ENCODE measurements at places on chromosomes 12 and 14.
A peak's percentile ranks its signal among the peaks of the same experiment; 100 is the strongest.

DNA sequence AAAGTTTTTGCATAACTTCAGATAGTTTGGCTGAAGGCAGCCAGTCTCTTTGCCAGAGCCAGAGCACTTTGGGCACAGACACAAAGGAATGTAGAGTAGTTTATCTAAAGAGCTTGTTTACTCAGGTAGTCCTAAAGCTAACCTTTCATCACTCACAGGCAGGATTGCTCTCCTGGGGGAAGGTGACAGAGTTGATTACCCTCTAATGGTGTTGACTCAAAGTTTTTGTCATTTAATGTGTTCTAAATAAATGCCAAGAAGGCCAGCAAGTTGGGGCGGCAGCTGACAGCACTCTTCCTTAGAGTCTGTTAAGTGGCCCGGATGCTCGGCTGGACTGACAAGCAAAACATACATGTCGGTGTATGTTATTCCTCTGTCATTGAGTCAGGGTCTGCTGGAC, 9.3 kb upstream of the TAS2R46 start:
- no peak for DNase-seq

DNA sequence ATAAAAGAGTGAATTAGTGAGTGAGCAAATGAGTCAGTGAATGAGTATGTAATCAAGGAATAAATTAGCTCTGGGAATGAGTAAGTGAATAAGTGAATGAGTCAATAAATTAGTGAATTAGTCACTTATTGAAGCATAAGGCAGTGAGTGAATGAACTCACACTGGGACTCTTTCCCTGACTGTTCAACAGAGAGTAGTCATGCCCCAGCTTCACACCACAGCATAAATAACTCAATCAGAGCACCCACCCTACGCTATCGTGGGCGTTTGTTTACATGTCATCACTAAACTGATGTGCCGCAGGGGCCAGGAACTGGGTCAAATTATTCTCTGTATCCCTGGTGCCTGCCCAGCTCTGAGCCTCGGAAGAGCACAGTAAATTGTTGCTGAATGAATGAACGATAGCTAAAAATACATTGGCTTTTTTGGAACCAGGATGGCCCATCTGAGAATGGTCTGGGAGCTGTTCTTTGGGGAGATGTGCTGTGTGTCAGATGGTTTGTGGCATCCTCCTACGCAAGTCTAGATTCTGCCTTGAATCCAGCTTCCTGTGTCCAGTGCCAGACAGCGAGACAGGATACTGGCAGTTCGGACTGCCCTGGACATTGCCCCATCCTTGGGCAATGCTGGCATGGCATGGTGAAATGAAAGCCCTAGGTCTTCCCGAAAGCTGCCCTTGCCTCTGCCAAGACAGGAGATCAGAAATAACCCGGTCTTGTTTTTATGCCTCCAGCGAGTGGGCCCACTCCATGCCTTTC, 98.0 kb upstream of the RTL1 start:
- DNase-seq: no peak

- no peak for DNase-seq
Observed at GRCh38 chr12:93741659-93742109, 64.5 kb downstream of the CRADD start.

GRCh38 chr14:81453166-81453766, 53.1 kb upstream of the STON2 start:
- DNase-seq: peak; percentile 20

- peak; percentile 3 for DNase-seq
Observed at GRCh38 chr14:94423453-94424056, 29.0 kb downstream of the SERPINA11 start.

GRCh38 chr12:121793440-121793837, at the start of gene RHOF:
Gene RHOF, minus strand, starts transcription at chr12:121793688. Its CDS starts 55 bp downstream, at chr12:121793633.
- no peak for DNase-seq

DNA sequence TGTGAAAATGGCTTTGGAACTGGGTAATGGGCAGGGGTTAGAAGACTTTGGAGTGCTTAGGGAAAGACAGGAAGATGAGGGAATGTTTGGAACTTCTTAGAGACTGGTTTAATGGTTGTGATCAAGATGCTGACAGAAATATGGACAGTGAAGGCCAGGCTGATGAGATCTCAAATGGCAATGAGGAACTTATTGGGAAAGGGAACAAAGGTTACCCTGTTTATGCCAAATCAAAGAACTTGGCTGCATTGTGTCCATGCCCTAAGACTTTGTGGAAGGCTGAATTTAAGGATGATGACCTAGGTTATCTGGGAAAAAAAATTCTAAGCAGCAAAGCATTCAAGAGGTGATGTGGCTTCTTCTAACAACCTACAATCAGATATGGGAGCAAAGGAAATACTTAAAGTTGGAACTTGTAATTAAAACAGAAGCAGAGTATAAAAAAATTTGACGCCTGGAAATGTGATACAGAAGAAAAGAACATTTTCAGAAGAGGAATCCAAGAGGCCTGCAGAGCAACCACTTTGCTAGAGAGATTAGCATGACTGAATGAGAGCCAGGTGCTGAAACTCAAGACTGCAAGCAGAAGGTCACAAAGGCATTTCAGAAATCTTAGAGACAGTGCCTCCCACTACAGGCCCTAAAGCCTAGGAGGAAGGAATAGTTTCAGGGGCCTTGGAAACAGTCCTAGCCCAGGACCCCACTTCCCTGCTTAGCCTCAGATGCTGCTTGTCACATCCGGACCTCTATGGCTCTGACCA, 65.6 kb upstream of the FLRT2 start:
- no peak for DNase-seq

DNA sequence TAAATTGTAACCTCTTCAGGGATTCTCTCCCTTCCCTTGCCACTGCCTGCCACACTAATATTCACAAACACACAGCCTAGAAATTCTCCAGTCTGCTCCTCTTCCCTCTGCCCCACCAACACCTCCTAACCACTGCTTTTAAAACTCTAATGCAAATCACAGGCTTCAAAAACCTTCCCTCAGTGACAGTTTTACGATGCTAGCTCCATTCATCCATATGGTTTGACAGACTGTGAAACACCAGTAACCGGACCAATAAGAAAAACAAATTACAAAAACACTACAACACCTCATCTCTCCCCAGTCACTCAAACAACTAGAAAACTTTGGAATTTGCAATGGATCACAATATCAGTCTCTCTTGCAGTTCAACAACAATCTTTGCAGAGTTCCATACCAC, 5.7 kb downstream of the DPF3 start:
- no peak for DNase-seq

DNA sequence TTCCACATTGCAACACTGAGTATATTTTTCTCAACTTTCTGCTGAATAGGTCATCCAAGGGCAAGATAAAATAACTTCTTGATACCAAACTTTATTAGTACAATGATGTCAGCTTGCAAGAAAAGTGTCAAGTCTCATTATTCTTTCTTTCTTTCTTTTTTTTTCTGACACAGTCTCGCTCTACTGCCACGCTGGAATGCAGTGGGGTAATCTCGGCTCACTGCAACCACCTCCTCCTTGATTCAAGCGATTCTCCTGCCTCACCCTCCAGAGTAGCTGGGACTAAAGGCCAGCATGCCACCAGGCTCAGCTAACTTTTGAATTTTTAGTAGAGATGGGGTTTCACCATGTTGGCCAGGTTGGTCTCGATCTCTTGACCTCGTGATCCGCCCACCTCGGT, 523.4 kb downstream of the FSCB start:
- DNase-seq: no peak

- DNase-seq: no peak
Observed at GRCh38 chr14:101335061-101335661, 226.1 kb upstream of the DIO3 start.

- no peak for DNase-seq
Observed at GRCh38 chr14:22974530-22975313, 7.6 kb downstream of the AJUBA start.

GRCh38 chr12:81644503-81644902, 114.6 kb downstream of the PPFIA2 start:
- DNase-seq: no peak

- DNase-seq: no peak
Observed at GRCh38 chr14:24458736-24459135, 16.2 kb upstream of the SDR39U1 start.

All from T-helper 9 cell (primary cell).